ENCODE measurements at places on chromosomes 13 and 19. TPM values are rescaled to one million over a fixed set of nuclear protein-coding genes. Genes with fewer than 3 reads are reported as not detected.

DNA sequence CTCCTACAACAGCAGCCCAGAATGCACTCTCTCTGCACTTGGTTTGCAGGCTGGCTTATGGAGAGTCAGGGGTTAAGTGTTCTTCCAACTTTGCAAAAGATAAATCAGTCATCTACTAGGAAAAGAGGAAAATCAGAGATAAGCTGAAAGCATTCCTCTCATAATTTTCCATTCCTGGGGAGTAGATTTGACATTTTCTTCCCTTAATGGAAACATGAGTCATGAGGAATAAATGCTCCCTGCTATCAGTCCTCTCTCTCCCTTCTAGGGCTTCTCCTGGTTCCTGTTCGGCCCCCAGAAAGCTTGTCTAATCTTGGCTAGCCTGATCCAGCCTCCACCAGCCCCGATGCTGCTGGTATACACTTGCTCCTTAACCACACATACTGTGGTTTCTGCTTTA is 28.4 kb upstream of the ENOX1 start:
- no peak for DNase-seq

DNA sequence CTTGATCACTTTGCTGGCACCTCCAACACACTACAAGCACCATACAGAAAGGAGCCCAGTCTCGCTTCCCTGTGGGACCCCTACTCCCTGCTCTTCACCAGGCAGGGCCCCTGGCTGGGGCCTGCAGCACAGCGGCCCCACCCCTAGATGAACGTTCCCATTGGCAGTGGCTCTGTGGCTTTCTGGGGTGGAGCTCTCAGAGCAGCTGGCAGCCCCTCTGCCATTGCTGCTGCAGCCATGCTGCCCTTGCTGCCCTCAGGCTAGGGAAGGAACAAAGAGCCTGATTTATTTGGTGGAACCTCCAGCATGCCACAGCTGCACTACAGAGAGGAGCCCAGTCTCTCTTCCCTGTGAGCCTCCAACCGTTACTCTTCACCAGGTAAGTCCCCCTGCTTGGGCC is 5.8 kb downstream of the SIGLEC6 start:
- no peak for DNase-seq

SBSN gene
- total RNA-seq, result not detected

DNA sequence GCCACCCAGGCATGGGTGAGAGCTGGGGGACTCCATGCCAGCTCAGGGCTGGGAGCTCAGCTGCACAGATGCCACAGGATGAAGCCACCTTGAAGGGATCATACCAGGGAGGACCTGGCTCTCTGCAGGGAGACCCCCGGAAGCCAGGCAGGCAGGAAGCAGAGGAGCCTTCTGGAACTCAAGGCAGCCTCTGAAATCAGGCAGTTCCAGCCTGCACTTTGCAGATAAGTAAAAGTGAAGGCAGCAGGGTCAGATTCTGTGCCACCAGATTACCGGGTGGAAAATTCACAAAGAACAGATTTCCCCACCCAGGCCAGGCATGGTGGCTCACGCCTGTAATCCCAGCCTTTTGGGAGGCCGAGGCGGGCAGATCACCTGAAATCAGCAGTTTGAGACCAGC is 2.5 kb downstream of the TMEM259 start:
- DNase-seq, result no peak

ZNF283 gene
- total RNA-seq, result 15.3 TPM

Data from thoracic aorta (tissue), 2 donors.